ENCODE measurements at places on chromosomes 7 and 10. TPM values are rescaled to one million over a fixed set of nuclear protein-coding genes. Genes with fewer than 3 reads are reported as not detected.
A peak's percentile ranks its signal among the peaks of the same experiment; 100 is the strongest.

DNA sequence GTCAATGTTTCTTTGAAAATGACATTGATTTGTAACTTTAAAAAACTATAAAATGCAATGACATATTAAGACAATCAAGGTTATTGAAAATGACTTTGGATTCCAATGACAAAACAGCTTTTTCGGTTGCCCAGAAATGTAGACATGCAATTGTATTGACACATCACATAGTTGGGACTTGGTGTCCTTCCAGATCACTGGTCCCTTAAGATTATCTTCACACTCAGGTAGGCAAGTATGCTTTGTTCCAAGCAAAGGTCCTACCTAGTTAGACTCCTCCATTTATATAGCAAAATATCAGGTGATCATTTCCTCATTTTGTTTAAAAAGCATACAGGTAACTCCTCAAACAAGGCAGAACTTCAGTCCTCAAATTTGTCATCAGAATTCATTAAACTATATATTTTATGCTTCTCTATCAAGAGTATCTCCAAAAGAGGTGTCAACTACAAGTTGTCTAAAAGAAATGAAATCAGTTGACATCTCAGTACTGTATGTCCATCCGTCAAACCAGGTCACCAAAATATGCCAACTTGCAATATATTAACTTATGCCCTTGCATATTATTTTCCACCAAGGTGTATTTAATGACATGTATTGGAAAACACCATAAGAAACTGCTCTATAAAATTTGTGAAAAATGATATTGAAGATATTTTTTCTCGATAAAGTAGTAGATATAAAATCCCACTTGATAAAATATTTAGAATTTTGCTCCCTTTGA, 64.6 kb downstream of the TSPAN12 start:
- no peak overlapping the region for H3K4me3 ChIP-seq
- H3K36me3 ChIP-seq = no peaks in the 10 kb centered on the region
- no peaks in the 10 kb centered on the region for H3K4me1 ChIP-seq
- no peak for DNase-seq
- H3K27ac ChIP-seq = no peak overlapping the region
- H3K27me3 ChIP-seq = no peaks in the 10 kb centered on the region

GRCh38 chr10:72219235-72219814, 3.2 kb upstream of the ASCC1 start:
- no peaks in the 10 kb centered on the region for H3K27me3 ChIP-seq
- H3K36me3 ChIP-seq = no peaks in the 10 kb centered on the region
- H3K4me1 ChIP-seq = peaks cover 74% of the 10 kb centered on the region
- H3K27ac ChIP-seq = peak overlapping the region; percentile 60
- peak; percentile 28 for DNase-seq
- H3K4me3 ChIP-seq = peak overlapping the region; percentile 52

- no peak overlapping the region for H3K4me3 ChIP-seq
- no peaks in the 10 kb centered on the region for H3K4me1 ChIP-seq
Observed at GRCh38 chr10:124229201-124229988, 136.0 kb upstream of the CHST15 start.

GRCh38 chr7:124390301-124390700, 357.4 kb upstream of the TMEM229A start:
- H3K27ac ChIP-seq = no peak overlapping the region
- DNase-seq = no peak
- no peaks in the 10 kb centered on the region for H3K36me3 ChIP-seq
- no peaks in the 10 kb centered on the region for H3K4me1 ChIP-seq
- H3K4me3 ChIP-seq = no peak overlapping the region

DNA sequence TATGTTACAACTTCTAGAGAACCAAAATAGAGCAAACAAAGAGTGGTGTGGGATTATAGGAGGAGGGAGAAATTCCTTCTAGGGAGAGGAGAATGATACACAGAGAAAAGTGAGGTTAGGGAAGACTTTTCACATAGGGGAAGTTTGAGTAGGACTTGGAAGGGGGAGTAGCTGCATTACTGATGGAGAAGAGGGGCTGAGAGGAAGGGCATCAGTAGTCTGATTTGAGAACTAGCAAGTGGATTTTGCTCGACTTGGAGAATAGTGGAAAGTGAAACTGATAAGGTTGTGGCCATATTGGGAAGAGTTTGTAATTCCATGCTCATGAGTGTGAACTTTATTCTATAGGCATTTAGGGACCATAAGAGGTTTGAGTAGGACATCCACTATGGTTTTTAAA, 6.1 kb downstream of the NRF1 start:
- no peak overlapping the region for H3K4me3 ChIP-seq
- no peak overlapping the region for H3K27ac ChIP-seq
- DNase-seq = no peak

- no peaks in the 10 kb centered on the region for H3K36me3 ChIP-seq
- no peak for DNase-seq
- no peak overlapping the region for H3K27ac ChIP-seq
- no peaks in the 10 kb centered on the region for H3K4me1 ChIP-seq
- no peak overlapping the region for H3K4me3 ChIP-seq
Observed at GRCh38 chr7:158355456-158356065, 232.1 kb downstream of the PTPRN2 start.

Gene SPAG6
- polyA plus RNA-seq = 0.17 TPM

DNA sequence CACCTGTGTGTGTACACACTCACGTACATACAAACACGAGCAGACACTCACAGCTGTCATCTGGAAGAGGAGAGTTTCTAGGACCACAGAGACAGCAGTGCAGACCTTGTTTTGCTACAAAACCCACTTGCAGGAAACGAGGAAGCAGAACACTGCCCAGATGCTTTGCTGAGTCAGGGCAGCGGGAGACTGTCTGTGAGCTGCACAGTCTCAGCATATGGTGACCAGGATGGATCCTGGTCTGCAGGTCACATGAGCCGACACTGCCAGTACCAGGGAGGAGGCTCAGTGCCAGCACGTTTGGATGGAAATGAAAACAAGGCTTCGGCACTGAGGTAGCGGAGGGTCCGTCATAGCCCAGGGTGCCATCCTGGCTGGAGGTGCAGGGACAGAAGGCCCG, 117.6 kb upstream of the DPP6 start:
- H3K27ac ChIP-seq = no peak overlapping the region
- H3K27me3 ChIP-seq = no peaks in the 10 kb centered on the region
- DNase-seq = no peak
- H3K4me3 ChIP-seq = no peak overlapping the region

DNA sequence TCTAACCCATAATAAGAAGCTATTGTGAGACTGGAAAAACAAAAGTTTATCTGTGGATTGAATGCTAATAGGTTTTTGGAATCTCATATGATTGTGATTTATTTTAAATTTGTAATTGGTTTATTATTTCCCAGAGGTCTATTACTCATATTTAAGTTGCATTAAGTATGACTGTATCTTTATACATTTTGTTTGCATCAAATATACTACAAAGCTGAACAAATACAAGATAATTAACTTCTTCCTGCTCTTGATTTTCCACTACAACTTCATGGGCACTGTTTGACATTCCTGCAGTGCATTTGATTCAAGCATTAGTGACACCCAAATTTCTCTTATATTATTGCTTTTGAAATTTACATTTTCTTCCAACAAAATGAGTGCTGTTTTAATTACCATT, 303.8 kb upstream of the LRRTM3 start:
- DNase-seq = no peak
- no peaks in the 10 kb centered on the region for H3K4me1 ChIP-seq
- no peaks in the 10 kb centered on the region for H3K27me3 ChIP-seq
- H3K4me3 ChIP-seq = no peak overlapping the region

DNA sequence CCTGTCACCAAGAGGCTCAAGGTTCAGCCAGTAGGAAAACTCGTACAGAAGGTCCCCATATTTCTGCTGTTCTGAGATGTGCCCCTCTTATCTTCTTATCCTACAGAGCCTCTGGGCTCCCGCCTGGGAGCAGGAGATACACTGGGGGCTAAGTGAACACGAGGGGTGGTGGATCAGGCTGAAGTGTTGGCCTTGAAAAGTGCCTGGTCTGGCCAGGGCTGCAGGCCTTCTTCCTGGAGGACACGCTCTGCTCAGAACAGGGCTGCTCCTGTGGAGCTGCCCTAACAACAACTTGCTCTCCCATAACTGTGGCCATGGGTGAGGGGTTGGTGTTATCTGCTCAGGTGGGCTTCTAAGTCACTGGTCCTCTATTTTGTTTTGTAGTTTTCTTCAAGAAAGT, 33.7 kb downstream of the C10orf120 start:
- H3K4me3 ChIP-seq = no peak overlapping the region
- no peak overlapping the region for H3K27ac ChIP-seq
- no peaks in the 10 kb centered on the region for H3K27me3 ChIP-seq
- no peaks in the 10 kb centered on the region for H3K4me1 ChIP-seq

DNA sequence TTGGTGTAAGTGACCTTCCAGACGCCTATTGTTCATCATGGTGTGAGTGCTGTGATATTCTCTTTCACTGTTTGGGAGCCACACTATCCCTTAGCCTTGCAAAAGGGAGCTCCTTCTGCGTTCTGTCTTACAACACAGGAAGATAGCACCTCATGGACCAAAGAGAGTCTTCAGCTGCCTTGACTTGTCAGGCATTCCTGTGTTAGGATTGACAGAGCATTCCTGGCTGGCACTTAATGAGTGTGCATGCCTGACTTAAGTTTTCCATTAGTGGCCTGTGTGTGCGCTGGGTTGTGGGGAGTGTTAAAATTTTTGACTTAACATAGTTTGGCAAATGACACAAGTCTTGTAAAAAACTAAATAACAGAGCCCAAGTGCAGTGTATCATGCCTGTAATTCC, 21.9 kb upstream of the MSRB2 start:
- no peak overlapping the region for H3K27ac ChIP-seq
- H3K27me3 ChIP-seq = peaks cover 10% of the 10 kb centered on the region
- no peak for DNase-seq
- H3K4me1 ChIP-seq = no peaks in the 10 kb centered on the region

Gene TLX1
- not detected for polyA plus RNA-seq

- peaks cover 39% of the 10 kb centered on the region for H3K4me1 ChIP-seq
- no peaks in the 10 kb centered on the region for H3K36me3 ChIP-seq
- H3K27me3 ChIP-seq = no peaks in the 10 kb centered on the region
- H3K4me3 ChIP-seq = no peak overlapping the region
Observed at GRCh38 chr7:30303312-30304039, 19.1 kb downstream of the ZNRF2 start.

DNA sequence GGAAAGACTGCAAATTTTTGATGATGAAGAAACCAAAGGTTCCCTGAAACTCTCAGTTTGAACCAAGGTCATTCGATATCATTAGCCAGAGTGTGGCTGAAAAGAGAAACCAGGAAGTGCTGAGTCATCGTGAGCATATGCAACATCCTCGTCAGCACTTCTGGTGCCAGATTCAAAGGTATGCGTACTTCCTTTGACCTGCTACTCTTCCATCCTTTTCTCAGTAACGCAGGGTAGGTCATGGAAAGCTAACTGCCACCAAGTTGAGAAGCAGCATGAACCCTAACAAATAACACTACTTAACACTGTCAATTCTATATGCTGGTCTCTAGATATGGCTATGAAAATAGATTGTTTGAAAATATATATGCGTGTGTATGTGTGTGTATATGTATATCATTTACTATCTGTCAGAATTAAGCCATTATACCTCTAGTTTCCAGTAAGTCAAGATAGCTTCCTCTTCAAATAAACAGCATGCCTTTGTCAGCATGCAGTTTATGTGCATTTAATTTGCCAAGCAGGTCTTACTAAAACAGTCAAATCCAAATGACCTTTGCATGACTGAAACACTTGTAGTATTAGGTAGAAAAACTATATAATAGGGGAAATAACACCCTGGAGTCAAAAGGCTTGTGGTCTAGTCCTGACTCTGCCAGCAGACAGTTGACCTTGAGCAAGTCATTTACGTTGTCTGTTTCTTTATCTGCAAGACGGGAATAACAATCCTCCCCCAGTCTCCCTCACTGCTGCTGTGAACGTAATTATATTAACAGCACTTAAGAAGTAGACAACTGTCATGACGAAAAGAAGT, 26.4 kb downstream of the CDK6 start:
- H3K4me1 ChIP-seq = peaks cover 16% of the 10 kb centered on the region
- DNase-seq = peak; percentile 66
- no peaks in the 10 kb centered on the region for H3K27me3 ChIP-seq
- no peaks in the 10 kb centered on the region for H3K36me3 ChIP-seq
- H3K4me3 ChIP-seq = no peak overlapping the region

Gene AKR1E2
- polyA plus RNA-seq = not detected

- no peaks in the 10 kb centered on the region for H3K36me3 ChIP-seq
- H3K27me3 ChIP-seq = no peaks in the 10 kb centered on the region
- peaks cover 3% of the 10 kb centered on the region for H3K4me1 ChIP-seq
- H3K4me3 ChIP-seq = no peak overlapping the region
- DNase-seq = no peak
Observed at GRCh38 chr7:23100697-23101096, 4.9 kb upstream of the KLHL7 start.

- H3K27ac ChIP-seq = peak overlapping the region; percentile 80
- peak overlapping the region; percentile 46 for H3K4me3 ChIP-seq
- H3K27me3 ChIP-seq = no peaks in the 10 kb centered on the region
- H3K36me3 ChIP-seq = no peaks in the 10 kb centered on the region
- H3K4me1 ChIP-seq = peaks cover 76% of the 10 kb centered on the region
- peak; percentile 65 for DNase-seq
Observed at GRCh38 chr7:105353752-105354328, 34.9 kb downstream of the SRPK2 start.

Gene PRF1
- polyA plus RNA-seq = 1.9 TPM

Gene ADGRA1
- polyA plus RNA-seq = not detected

GRCh38 chr10:110462166-110463095, 35.3 kb upstream of the DUSP5 start:
- H3K27me3 ChIP-seq = no peaks in the 10 kb centered on the region
- H3K4me1 ChIP-seq = peaks cover 51% of the 10 kb centered on the region
- no peak overlapping the region for H3K27ac ChIP-seq
- H3K4me3 ChIP-seq = no peak overlapping the region

GRCh38 chr10:98536551-98536950, 89.8 kb upstream of the HPS1 start:
- no peak overlapping the region for H3K27ac ChIP-seq
- no peak for DNase-seq
- H3K36me3 ChIP-seq = no peaks in the 10 kb centered on the region
- no peaks in the 10 kb centered on the region for H3K4me1 ChIP-seq

- H3K36me3 ChIP-seq = no peaks in the 10 kb centered on the region
- peak overlapping the region; percentile 7 for H3K4me3 ChIP-seq
- no peak overlapping the region for H3K27ac ChIP-seq
- no peaks in the 10 kb centered on the region for H3K27me3 ChIP-seq
- DNase-seq = no peak
Observed at GRCh38 chr7:151008143-151008510, 16.2 kb downstream of the ATG9B start.

DNA sequence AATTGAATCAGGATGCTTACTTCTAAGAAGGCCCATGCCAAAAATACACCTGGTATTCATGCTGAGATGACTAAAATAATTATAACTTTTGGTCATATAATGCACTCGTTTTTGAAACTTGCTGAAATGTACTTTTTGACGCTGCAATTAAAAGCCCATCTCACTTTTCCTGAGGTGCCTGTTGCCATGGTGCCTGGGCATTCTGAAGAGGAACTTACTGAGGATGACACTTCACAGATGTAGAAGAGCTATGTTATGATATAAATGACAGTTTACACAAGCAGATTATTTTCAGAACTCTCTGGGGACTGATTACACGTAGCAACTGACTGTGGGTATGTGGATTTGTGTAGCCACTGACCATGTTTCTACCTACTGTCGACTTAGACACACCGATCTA, 182.4 kb downstream of the TPK1 start:
- no peak for DNase-seq
- H3K27me3 ChIP-seq = no peaks in the 10 kb centered on the region
- H3K27ac ChIP-seq = no peak overlapping the region
- no peaks in the 10 kb centered on the region for H3K4me1 ChIP-seq
- H3K4me3 ChIP-seq = no peak overlapping the region
- no peaks in the 10 kb centered on the region for H3K36me3 ChIP-seq

All from B cell (primary cell).